ENCODE measurements at places on chromosomes 1 and 21. TPM values are rescaled to one million over a fixed set of nuclear protein-coding genes. Genes with fewer than 3 reads are reported as not detected.

DNA sequence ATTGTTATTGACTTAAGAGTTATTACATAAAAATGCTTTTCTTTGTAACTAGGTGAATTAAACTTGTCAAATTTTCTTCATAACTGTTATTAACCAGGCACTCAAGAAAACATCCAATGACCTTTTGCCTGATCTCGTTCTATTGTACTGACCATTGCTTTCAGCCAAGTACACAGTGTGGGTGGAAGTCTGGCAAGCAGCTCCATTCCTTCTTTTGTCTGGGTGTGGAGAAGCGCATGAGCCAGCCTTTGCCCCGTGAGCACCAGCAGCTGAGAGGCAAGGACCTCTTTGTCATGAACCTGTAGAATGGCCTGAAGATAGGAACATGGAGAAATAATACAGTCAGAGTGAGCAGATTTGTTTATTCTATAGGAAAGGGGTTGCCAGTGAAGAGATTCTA is 57.5 kb downstream of the IARS2 start:
- peaks cover 3% of the 10 kb centered on the region for H3K4me1 ChIP-seq
- peak overlapping the region; percentile 29 for H3K27ac ChIP-seq
- H3K36me3 ChIP-seq: peaks cover 62% of the 10 kb centered on the region
- DNase-seq: no peak
- no peak overlapping the region for H3K4me3 ChIP-seq

GRCh38 chr1:201542309-201543035 is 3.5 kb downstream of the NAV1 start:
- H3K36me3 ChIP-seq: no peaks in the 10 kb centered on the region
- H3K4me3 ChIP-seq: peak overlapping the region; percentile 41
- H3K4me1 ChIP-seq: peaks cover 55% of the 10 kb centered on the region

DNA sequence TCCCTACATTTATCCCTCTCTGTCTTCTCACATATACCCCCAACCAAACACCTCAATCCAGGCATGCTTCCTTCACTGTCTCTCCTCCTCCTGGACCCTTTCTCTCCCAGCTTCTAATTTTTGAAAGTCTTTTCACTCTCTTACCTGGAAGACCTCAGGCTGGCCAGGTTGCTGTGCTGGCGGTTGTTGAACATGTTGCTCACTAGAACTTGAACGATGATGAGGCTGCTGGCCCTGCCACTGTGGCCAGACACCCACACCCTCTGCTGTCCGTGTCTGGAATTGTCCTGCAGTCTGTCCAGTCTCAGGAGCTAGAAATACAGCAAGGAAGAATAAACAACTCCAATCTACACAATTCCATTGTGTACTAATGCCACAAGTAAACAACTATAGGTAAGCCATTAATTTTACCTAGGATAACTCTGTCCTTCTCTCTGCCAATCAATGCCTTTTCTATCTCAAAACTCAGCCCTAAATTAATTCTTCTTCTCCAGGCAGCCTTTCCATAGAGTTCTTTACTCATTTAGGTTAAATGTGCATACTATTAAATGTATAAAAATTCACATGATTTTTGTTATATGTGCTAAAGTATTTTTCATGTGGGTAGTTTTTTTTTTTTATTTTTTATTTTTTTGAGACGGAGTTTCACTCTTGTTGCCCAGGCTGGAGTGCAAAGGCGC is 5.1 kb upstream of the CTSK start:
- no peak overlapping the region for H3K4me3 ChIP-seq
- peaks cover 24% of the 10 kb centered on the region for H3K4me1 ChIP-seq
- peak overlapping the region; percentile 34 for H3K27ac ChIP-seq

DNA sequence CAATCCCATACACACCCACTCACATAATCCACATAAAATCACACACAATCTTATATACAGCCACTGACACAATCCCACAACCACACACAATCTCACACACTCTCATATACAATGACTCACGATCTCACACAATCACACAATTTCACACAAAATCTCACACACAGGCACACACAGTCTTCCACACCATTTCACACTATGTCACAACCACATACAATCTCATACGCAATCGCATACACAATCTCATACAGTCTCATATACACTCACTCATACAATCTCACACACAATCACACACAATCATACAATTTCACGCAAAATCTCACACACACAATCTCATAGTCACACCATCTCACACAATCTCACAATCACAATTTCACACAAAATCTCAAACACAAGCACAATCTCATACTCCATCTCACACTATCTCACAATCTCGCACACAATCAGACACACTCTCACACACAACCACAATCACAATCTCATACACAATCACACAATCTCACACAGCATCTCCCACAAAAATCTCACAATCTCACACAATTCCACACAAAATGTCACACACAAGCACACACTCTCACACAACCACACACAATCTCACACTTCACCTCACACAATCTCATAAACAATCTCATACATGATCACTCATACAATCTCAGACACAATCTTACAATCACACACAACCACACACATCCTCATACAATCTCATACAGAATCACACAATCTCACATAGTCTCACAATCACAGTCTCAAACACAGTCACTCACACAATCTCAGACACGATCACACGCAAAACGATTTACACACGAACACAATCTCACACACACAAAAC is 18.5 kb downstream of the CASZ1 start:
- no peaks in the 10 kb centered on the region for H3K4me1 ChIP-seq
- H3K36me3 ChIP-seq: no peaks in the 10 kb centered on the region
- no peak overlapping the region for H3K27ac ChIP-seq
- DNase-seq: no peak

DNA sequence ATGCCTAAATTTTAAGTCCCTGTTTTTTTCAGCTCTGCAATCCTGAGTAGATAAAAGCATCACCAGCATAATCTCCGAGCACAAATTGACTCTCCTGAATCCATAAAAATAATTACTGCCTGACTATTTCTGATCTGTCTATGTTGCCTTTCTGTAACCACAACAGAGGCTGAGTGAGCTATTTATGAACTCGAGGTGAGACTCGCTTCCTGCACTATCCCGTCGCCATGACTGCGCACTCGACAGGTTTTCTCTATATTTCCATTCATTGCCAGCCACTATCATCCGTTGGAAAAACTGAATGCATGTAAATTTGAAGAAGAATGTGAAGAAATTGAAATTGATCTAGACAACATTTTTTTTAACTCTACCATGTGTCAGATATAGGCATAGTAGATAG is 897.2 kb downstream of the ADGRL2 start:
- no peaks in the 10 kb centered on the region for H3K36me3 ChIP-seq
- H3K4me3 ChIP-seq: no peak overlapping the region
- H3K4me1 ChIP-seq: no peaks in the 10 kb centered on the region
- DNase-seq: no peak
- no peaks in the 10 kb centered on the region for H3K27me3 ChIP-seq

DNA sequence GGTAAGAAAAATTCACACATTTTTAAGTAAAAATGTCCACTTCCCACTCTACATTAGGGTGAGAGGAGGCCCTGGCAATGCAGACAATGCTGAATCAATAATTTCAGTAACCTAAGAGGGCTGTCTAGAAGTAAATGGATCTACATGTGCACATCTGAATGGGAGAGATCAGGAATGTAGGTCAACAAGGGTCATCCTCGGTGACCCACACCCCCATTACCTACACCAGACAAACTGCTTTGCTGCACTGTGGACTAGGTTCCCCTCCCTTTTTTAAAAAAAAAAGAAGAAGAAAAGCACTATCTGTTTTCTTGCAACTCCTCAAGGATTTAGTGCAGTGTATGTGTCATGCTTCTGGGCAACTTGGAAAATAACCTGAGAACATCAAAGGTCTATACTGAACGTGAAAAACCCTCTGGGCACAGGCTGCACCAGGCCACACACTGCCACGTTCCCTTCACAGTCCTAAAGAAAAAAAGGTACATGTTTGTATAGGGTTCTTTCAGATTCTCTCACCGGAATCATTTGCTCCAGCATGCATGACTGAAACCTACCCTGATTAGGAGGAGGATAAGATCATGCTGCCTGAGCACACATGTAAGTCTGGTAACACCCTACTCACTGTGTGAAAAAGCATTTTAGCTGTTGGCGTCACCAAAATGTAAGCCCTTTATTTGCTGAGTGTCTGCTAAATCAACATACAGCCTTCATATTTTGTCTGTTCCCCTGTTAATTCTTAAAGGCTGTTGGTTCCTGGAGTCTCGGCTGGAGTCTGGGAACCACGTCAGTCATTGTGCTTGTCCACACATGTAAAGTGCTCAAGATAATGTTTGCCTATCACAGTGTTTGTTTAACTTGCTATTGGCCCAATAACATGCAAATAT is 341.0 kb downstream of the SMYD3 start:
- H3K4me1 ChIP-seq: peaks cover 8% of the 10 kb centered on the region
- no peak overlapping the region for H3K27ac ChIP-seq
- no peaks in the 10 kb centered on the region for H3K27me3 ChIP-seq
- DNase-seq: no peak
- H3K36me3 ChIP-seq: no peaks in the 10 kb centered on the region

DNA sequence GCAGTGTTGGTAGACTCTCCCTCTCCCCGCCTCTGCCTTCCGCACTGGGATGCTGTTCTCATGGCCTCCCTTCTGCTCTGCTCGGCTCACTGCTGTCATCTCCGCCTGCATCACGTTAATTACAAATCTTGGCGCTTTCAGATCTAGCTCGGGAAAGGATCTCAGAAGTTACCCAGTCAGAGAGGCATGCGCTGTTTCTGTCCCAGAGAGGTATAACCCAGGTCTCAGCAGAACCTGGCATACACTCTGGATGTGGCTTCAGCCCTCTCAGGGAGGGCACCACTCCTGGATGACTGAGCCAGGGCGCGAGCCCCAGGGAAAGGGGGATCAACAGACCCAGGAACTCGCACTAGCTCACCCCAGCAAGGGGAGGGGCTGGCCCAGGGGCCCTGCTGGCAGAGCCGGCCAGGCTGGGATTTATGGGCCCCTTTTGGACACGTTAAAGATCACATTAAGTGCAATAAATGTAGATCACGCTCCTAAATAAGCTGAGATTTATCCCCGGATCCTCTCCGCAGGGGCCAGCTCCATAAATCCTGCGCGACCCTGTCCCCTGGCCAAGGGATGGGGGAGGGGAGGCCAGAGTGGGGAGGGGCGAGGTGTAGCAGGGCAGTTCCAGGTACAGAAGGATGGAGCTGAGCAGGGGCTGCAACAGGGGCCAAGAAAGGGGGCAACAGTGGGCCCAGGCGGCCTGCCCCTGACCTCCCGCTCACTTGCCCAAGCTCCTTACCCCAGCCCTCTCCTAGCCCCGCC is 101.3 kb upstream of the ZBTB40 start:
- no peaks in the 10 kb centered on the region for H3K36me3 ChIP-seq
- H3K27ac ChIP-seq: no peak overlapping the region
- peaks cover 38% of the 10 kb centered on the region for H3K27me3 ChIP-seq
- no peak overlapping the region for H3K4me3 ChIP-seq

DNA sequence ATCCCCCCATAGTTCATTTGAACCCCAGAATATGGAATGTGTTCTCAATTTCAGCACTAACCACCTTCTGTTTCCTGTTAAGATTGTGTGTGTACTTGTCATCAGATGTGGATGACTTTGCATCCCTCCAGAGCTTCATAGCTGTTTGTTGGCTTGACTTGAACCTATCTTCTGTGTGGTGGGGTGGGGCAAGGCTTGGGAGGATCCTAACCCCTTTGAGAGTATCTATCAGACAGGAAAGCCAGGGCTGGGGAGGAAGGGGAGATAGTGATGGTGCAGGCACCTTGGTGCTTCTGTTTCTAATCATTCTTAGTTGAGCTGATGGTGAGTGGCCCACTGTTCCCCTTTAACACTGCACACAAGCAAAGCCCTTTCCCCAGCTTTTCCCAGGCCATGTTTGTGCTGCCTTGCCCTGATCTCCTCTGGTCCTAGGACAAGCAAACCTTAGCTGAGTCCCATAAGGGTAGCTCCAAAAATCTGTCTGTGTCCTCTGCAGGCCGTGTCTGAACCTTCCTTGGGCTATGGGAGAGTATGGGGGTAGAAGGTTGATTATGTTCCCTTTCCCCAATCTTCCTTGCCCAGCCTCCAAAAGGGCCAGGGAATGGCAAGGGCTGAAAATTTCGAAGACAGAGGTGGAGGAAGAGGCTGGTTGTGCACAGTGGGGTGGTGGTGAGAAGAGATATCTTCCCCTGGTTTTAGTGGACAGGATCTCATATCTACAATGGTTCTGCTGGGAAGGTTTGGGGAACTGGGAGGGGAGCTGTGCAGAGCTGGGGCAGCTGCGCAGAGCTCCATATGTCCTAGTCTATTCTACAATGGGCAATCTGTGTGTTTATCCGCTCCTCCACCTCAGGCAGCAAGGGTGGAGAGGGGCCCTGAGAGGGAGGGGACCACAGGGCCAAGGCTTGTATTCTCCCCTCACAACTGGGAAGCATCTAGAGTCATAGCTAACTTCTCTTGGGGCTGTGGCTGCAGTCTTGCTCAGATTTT is 1.4 kb downstream of the NHLH1 start:
- no peaks in the 10 kb centered on the region for H3K4me1 ChIP-seq
- no peak for DNase-seq
- no peaks in the 10 kb centered on the region for H3K27me3 ChIP-seq
- no peak overlapping the region for H3K27ac ChIP-seq
- H3K4me3 ChIP-seq: no peak overlapping the region

GRCh38 chr1:228837817-228838716 is 102.8 kb downstream of the RHOU start:
- peaks cover 6% of the 10 kb centered on the region for H3K27me3 ChIP-seq
- no peak overlapping the region for H3K27ac ChIP-seq
- no peaks in the 10 kb centered on the region for H3K36me3 ChIP-seq
- no peak for DNase-seq
- H3K4me3 ChIP-seq: no peak overlapping the region
- no peaks in the 10 kb centered on the region for H3K4me1 ChIP-seq

DNA sequence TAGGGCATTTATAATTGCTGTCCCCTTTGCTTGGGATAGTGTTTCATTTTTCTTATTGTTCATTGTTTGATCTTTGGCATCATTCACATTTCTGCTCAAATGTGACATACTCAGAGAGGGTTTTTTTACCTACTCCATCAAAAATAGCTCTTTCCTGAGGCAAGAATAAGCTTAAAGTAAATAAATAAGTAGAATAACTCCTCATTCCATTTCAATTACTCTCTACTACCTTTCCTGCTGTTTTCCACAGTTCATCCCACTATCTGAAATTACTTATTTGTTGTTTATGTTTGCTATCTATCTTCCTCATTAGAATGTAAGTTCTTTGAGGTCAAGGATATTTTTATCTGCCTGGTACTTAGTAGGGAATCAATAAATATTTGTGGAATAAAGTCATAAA is 119.9 kb downstream of the LRRC40 start:
- H3K27me3 ChIP-seq: no peaks in the 10 kb centered on the region
- peaks cover 4% of the 10 kb centered on the region for H3K4me1 ChIP-seq
- no peak for DNase-seq
- H3K4me3 ChIP-seq: no peak overlapping the region
- no peak overlapping the region for H3K27ac ChIP-seq

DNA sequence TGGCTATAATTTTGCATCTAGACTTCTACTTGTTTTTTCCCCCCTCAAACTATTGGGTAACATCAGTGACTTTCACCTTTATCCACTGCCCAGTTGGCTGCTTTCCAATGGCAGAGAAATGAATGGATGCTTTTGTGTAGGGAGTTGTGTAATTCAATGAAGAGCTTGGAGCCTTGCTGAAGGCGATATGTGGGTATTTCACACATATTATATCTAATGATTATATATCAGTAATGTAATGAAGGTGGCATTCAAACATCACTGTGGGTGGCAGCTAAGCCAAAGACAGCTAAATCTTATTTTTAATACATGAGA is 81.2 kb downstream of the TGFB2 start:
- no peak overlapping the region for H3K4me3 ChIP-seq
- peaks cover 11% of the 10 kb centered on the region for H3K4me1 ChIP-seq
- no peak for DNase-seq
- H3K27ac ChIP-seq: peak overlapping the region; percentile 82

LIN28A gene
- total RNA-seq: not detected

FAM76A gene
- 30.6 TPM for total RNA-seq

MFAP2 gene
- total RNA-seq: 72.2 TPM

Measured in osteoblast (primary cell).